ENCODE measurements at places on chromosomes 1 and 21.

GRCh38 chr1:76764638-76765454 lies 102.4 kb upstream of the ST6GALNAC5 start:
- no peak for DNase-seq

- peak; percentile 57 for DNase-seq
Measured at GRCh38 chr21:25176637-25177412, 430.5 kb downstream of the MRPL39 start.

- DNase-seq, result no peak
Measured at GRCh38 chr1:34164771-34165391, at the start of gene CSMD2. CSMD2 (minus strand) TSS chr1:34165230; CDS start chr1:34165097, 133 bp downstream.

DNA sequence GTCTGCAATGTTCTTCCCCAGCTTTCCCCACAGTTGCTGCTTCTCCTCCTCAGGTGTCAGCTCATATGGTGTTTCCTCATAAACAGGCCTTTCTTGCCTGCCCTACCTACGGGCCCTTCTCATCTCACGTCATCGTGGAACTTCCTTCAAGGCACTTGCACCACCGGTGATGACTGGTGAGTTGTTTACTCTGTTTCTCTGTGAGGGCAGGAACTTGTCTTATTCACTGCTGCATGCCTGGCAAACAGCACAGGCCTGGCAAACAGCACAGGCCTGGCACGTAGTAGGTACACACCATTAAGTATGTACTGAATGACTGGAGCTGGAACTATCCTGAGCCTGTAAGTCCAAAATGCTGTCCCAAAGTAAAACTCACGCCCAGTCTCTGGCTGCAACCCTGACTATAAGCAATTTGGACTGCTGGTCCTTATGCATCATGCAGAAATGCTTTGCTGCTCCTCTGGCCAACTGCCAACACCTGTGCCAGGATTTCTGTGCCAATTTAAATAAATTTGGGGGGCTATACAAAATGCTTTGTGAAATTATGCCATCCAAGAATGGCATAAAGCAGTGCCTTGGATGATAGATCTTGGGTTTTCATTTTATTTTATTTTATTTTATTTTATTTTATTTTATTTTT lies 25.7 kb downstream of the STK40 start:
- DNase-seq, result no peak

DNA sequence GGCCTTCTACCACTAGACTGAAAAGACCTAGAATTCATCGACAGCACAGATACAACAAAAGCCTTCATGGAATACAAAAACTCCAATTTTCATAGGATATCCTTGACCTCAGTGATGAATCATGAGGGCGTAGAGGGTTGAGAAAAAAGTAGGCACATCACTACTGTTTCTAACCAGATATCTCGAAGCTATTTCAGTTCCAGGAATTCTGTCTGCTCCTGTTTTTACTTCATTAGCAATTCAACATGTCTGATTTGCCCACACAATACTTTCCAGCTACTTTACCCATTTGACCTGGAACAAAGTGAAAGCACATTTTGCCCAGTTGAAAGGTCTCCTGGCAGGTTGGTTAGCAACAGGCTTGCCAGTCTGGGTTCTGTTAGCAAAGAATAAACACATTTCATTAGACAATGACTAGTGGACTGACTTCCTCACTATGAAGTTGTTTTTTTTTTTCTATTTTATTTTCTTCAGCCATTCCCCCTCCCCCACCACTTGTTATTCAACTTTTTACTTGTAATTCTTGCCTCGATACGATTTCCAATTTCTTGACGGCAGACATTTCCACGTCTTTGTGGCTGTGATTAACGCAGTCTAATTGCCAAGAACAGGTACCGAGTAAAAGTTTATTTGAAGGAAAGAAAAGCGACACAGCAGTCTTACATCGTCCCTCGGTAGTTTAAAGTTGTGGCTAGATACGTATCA lies 4.0 kb upstream of the ZBTB18 start:
- peak; percentile 20 for DNase-seq

DNA sequence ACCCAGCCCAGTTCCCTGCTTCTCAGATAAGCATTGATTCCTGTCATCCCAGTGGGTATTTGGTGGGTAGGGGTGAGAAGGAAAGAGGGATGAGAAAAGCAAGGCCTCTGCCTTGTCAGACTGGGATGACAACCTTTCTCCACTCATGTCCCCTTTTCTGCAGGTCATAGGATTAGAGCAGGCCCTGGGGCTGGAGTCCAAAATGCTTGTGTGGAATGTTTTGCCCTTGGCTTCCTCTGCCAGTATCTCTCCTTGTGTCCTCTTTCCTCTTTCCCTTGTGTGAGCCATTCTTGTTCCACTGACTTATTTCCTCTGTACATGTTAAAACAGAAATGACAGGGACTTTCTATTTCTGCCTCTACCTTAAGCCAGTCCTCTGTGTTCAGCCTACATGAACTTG lies 4.1 kb downstream of the ATP2B4 start:
- no peak for DNase-seq

- no peak for DNase-seq
Measured at GRCh38 chr1:81542196-81542595, 258.5 kb upstream of the ADGRL2 start.

DNA sequence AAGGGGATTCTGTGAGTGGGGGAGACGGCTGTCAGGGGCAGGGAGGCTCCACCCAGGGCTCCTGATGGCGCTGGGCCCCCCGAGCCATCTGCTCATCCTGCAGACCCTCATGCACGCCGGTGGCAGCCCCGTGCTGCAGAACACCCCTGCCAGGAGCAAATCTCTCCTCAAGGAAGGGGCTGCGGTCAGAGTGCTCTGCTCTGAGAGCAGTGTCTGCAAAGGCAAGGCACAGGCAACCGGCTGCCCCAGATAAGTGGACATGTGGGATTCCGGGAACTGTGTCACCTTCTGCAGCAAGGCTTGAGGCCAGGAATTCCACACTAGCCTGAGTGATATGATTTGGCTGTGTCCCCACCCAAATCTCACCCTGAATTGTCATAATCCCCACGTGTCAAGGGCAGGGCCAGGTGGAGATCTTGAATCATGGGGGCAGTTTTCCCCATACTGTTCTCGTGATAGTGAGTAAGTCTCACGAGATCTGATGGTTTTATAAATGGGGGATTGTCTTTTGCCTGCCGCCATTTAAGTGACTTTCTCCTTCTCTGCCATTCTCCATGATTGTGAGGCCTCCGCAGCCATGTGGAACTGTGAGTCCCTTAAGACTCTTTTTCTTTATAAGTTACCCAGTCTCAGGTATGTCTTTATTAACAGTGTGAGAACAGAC lies 101.0 kb downstream of the PDE9A start:
- no peak for DNase-seq

GRCh38 chr1:81695741-81696140 lies 105.0 kb upstream of the ADGRL2 start:
- DNase-seq, result no peak

- peak; percentile 47 for DNase-seq
Measured at GRCh38 chr1:171877701-171878100, 36.4 kb downstream of the DNM3 start.

GRCh38 chr1:54335755-54336108 lies 70.5 kb downstream of the SSBP3 start:
- no peak for DNase-seq

GRCh38 chr1:219144658-219145315 lies 28.9 kb upstream of the LYPLAL1 start:
- no peak for DNase-seq

- no peak for DNase-seq
Measured at GRCh38 chr1:27885114-27885528, 12.8 kb downstream of the THEMIS2 start.

DNA sequence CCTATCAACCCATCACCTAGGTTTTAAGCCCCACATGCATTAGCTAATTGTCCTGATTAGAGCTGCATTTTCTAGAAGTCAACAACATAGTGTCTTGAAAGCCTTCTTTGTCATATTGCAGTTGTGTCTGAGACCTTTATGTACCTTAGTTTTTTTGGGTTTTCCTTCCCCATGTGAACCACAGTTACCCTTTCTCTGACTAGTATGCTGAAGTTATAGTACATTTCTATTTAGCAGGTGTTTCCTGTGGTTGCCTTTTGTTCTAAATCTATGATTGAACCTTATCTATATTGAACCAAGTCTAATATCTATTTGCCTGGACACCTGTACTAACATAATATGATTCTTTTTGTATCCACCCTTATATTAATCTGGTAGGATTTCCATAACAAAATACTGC lies 135.6 kb downstream of the ST6GALNAC3 start:
- no peak for DNase-seq

DNA sequence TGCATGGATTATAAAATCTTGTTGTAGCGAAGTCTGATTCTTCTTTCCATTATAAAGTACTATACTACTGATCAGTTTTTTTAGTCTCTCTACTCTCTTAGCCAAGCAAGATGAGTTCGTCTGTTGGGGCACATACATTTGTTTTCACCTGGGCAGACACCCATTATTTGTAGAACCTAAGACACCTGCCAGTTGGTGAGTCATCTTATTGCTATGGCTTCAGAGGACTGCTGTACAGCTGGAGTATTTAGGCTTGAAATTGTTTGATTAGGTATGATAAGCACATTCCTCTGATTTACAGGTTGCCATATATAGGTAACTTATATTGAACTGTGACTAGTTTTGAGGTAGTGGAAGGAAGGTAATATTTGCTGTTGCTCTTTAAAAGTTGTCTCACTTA lies 17.2 kb downstream of the RBM15 start:
- no peak for DNase-seq

DNA sequence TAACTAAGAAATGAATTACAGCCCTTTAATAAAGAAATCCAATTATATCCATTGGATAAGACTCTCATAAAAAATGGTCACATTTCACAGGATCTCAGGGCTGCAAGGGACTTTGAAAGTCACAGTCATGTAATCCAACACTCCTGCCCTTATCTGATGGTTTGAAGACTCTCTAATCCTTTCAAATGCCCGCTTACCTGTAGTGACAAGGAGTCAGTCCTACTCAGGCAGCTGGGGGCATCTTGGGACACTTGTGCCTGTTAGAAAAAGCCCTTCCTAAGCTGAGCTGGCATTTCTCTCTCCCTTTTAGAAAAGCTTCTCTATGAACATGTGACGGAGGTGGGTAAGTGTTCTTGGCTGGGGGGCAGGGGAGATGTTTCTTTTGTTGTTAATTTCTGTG lies 11.0 kb upstream of the ZNF691 start:
- DNase-seq, result no peak

- DNase-seq, result no peak
Measured at GRCh38 chr1:246579818-246580217, 13.6 kb downstream of the CNST start.

DNA sequence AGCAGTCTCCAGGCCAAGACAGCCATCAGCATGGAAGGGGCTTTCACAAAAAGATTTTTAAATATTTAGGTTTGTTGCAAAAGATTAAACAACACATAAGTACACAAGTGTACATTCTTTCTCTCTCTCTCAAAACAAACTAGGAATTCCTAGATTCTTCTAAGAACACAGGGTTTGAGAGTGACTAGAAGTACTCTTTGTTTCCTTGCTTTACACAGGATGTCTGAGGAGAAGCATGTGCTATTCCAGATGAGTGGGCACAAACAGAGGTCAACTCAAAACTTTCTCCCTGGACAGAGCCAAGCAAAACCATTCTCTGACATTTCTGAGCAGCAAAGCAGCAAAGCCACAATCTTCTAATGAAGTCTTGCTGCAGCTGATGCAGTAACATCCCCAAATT lies 210.6 kb upstream of the HOOK1 start:
- no peak for DNase-seq

- no peak for DNase-seq
Measured at GRCh38 chr1:43171312-43171875, 696 bp downstream of the EBNA1BP2 start.

DNA sequence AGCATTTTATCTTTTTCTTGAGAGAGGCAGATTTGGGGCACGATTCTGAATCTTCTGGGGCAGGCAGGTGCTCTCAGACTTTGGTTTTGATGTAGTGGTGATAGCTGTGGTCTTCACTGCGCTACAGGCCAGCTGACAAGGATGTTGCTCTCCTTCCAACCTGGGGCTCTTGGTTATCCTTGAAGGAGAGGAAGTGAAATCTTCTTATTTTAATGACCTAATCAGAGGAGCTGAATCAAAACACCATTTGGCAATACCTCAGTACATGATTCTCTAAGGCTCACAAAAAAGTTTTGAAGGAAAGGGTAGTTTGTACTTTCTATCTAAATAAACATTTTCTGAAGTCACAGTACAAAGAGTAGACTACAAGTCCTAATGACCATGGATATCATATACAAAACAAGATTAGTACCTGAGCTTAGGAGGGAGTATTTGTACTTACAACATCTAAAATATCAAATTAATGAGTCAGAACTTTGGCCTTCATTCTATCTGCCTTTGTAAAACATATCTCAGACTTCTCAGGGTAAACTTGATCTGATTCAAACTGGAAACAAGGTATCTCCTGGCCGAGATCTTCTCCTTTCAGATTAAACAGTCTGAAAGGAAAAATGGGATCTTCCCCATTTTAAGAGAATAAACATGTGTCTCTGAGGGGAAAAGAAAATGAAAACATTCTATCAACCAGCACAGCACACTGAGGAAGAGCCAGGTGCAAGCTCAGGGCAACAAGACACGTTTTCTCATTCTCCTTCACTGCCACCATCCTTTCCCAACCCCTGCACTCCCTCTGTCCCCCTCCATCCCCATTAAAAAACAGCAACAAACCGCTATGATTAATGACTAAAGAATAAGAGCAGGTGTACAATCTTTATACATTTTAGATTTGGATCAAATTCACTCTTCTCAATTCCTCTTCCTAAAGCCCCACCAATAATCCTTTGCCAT lies 69.2 kb downstream of the SH3GLB1 start:
- DNase-seq, result no peak

DNA sequence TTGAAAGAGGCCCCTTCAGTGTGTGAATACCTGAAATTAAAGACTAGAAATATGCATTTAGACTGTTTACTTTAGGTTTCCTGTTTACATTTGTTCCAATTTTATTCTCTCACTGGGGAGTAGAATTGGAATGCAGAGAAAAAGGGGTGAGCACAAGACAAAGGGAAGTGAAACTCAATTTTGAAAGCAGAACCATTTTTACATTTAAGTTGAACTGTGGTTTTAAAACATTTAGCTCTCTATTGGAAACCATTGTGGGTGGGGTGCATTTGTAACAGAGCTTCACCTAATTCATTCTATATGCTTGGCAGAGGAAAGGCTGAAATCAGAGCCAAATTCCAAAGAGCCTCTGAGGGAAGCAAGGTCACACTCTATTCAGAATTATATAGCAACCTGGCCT lies 235.3 kb upstream of the C1orf105 start:
- DNase-seq, result no peak

- peak; percentile 46 for DNase-seq
Measured at GRCh38 chr1:66334318-66334717, 199.6 kb upstream of the SGIP1 start.

GRCh38 chr1:39262802-39263201 lies 58.3 kb downstream of the MACF1 start:
- peak; percentile 38 for DNase-seq

Measured in activated CD4-positive, alpha-beta T cell treated with anti-CD3 and anti-CD28 coated beads, Interleukin-2, Interleukin-6, amounts not matched to agents 100 ng/mL and 50 ng/mL, durations not matched to agents 16 hours and 8 hours (primary cell).